Esophagus squamous epithelium (tissue), 5 donors: ENCODE measurements at places on chromosomes 7 and 10.

- no peak for DNase-seq
Measured at GRCh38 chr7:52017802-52018679, 701.4 kb upstream of the COBL start.

GRCh38 chr10:45235798-45236220 is 79.6 kb downstream of the OR13A1 start:
- DNase-seq = no peak

- no peak for DNase-seq
Measured at GRCh38 chr7:47038621-47039020, 543.3 kb downstream of the TNS3 start.

- DNase-seq = no peak
Measured at GRCh38 chr7:82975811-82976468, 186.7 kb downstream of the PCLO start.

GRCh38 chr7:107332488-107333269 is 137.2 kb upstream of the GPR22 start:
- DNase-seq = no peak

- no peak for DNase-seq
Measured at GRCh38 chr10:68253346-68253745, 21.4 kb upstream of the ATOH7 start.

DNA sequence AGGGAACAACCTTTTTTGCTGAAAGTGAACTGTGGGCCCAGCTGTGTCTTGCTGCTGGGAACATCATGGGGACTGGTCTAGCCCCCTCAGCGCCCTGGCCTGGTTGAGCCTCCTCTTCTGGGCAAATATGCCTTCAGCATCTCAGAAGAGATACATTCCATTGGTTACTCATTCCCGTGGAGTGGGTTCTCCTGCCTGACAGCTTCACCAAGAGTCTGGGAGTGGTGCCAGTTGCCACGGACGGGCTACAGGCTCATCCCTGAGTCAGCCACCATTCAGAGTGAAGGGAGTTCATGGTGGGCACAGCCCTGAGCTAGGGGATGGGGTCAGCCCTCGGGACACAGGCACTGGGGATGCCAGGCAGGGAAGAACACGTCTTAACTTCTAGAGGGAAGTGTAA is 81.9 kb downstream of the RAMP3 start:
- no peak for DNase-seq

DNA sequence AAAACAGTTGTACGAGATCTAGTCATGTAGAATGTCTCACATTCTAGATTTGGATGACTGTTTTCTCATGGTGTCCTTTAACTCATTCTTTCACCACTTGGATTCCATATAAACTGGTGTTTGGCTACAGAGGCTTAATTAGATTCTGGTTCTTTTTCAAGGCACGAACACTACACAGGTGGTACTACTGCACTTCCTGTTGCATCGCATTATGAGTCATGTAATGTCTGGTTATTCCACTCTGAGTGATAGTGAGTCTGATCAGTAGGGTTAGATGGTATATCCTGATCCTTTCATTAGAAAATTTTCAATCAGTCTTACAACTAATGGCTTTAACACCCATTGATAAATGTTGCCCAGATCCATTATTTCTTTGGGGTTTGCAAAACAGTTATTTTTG is 11.2 kb upstream of the AKAP9 start:
- no peak for DNase-seq

GRCh38 chr10:99484626-99485581 is 47.8 kb upstream of the NKX2-3 start:
- DNase-seq = no peak

DNA sequence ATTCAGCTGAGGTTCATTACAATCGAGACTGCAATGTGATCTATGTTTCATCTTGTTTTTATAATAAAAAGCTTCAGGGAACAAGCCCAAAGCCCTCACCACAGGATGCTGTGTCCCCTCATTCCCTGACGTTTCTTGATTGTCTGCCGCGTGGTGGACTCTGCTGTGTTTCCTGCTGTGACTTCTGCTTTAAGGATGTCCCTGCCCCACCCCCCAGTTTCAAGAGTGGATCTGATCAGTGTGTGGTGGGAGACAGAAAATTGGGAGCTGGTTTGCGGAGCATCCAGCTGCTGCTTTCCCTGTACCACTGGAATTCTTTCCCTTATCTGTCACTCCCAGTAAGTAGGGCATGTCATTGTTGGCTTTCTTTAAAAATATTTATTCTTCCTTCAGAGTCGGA is 86.2 kb downstream of the CREM start:
- no peak for DNase-seq

GRCh38 chr10:78506614-78507013 is 473.0 kb downstream of the RPS24 start:
- DNase-seq = no peak

DNA sequence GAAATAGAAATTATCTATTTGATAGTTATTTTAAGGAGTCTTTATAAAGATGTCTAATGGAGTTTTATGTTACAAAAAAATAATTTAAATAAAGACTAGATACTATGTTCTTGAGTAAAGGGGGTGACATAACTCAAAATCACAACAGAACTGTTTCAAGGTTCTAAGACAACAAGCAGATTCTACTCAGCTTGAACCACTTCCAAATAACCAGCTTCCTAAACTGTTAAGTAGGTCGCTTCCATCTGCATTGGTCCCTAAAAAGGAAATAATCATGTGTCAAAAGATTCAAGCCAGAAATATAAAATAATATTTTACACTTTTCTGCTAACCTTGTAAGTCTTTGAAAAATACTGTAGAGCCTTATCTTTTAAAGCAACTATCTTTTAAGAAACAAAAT is 14.1 kb downstream of the SEM1 start:
- DNase-seq = no peak

DNA sequence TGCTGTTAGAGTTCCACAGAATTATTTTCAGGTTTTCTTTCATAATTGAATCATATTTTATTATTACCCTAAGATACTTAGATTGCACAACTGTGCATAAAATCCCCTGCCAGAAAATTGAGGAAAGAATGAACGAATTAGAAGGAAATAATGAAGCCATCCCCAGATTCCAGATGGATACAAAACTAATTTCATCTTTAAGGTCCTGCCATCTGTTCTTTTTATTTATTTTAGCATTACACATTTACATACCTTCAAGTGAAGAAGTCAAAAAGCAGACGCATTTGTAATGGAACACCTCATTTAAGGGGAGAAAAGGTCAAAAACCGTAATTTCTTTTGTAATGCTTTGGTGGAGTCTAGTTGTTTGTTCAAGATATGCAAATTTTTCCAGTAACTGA is 77.0 kb upstream of the LRRTM3 start:
- no peak for DNase-seq

DNA sequence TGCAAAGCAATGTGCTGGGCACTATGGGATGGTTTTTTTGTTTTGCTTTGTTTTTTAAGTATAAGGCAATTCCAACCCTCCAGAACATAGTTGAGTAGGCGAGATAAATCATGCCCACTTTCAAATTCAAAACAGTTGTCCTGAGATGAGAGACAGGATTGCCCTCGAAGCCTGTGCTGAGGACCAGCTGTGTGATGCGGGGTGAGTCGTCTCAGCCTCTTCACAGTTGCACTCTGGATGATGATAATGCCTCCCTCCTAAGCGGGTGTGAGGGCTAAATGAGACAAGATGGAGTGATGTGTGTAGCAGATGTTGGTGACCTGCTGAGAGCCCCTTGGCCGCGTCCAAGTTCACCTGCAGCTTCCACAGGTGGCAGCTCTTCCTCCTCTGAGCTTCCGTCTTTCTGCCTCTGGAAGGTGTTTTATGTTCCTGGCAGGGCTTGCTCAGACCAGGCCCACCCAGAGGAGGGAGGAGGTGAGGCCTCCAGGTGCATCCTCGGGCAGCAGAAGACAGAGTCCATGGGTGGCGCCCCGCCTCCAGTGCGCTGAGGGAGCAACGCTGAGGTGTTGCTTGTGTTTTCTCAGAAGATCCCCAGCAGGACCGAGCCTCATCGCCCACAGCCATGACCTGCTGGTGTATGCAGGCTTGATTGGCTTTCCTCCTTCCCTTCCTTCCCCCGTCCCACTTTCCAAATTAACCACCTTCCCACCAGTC is 30.6 kb downstream of the ECHDC3 start:
- no peak for DNase-seq

- no peak for DNase-seq
Measured at GRCh38 chr7:137403353-137403695, 59.8 kb upstream of the PTN start.

DNA sequence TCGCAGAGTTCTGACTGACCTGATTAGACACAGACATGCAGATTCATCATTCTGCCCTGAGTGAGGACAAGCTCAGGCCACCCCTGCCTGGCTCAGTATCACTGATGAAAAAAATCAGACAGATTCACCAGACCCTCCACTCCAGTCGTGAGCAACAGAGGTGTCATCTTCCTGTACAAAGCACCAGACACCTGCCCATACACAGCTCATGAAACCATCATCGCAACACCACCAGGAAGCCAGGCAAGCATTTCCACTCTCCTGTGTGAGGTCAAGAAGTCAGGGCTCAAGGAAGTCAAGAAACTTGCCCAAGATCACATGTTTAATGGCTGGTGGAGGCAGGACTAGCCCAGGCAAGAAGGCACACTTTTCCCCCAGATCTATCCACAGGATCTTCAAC is 163.0 kb downstream of the CALN1 start:
- DNase-seq = no peak

- DNase-seq = no peak
Measured at GRCh38 chr10:18102404-18102803, 37.8 kb upstream of the CACNB2 start.

- DNase-seq = no peak
Measured at GRCh38 chr10:129850790-129851189, 113.3 kb downstream of the EBF3 start.

- no peak for DNase-seq
Measured at GRCh38 chr10:8460626-8461025, 406.1 kb downstream of the GATA3 start.

- DNase-seq = no peak
Measured at GRCh38 chr7:23893176-23893941, 183.3 kb downstream of the STK31 start.

DNA sequence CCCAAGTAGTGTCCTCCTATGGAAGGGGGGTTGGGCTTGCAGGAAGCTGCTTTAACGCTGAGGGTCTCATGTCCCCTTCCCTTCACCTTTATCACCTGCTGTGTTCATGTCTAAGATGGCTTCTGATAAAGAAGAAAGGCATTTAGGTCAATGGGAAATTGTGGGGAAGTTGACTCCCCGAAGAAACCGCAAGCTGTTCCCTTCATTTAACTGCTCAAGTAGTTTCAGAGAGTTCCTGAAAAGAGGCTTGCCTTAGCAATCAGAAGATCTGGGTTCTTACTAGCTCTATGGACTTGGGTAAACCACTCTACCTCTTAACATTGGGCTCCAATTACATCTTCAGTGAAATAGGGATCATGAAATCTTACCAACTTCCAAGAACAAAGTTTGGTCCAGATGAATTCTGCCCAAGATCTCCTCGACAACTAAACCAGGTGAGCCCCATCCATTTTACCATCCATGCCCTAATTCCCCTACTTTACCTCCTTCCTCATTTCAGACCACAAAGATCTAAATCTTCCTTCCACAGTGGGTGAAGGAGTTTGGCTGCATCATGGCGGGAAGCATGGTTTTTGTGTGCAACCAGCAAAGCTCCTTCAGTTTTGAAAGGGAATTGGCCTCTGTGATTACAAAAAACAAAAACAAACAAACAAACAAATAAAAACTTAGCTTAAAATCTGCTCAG is 30.4 kb upstream of the UCN3 start:
- DNase-seq = no peak

DNA sequence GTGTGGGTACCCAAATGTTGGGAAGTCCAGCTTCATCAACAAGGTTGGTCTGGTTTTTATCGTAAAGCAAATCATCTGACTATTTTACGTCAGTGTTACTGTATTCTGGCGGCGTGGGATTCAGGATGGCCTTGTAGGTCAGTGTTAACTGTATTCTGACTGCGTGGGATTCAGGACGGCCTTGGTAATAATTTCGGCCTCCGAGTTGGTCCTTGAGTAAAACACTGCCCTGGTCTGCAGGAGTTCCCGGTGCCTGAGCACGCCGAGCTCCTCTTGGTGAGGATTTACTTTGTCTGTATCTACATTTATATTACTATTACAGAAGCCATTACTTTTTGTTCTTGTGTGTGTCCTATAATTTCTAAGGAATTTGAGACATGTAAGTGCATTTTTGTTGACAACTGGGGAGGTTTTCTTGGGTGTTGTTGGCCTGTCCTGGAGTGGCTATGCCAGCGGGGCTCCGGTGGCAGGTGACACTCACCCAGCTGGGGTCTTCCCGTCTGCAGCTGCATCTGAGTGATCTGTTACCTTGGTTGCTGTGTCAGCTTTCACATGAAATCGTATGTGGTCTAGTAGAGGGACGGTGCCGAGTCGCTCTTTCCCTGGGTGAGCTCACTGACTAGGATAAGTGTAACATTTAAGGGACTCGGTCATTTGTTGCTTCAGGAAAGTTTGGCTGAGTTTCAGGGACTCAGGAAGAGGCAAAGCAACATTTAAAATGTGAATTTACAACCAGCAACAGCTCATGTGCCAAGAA is 9.2 kb downstream of the GTPBP4 start:
- DNase-seq = no peak

DNA sequence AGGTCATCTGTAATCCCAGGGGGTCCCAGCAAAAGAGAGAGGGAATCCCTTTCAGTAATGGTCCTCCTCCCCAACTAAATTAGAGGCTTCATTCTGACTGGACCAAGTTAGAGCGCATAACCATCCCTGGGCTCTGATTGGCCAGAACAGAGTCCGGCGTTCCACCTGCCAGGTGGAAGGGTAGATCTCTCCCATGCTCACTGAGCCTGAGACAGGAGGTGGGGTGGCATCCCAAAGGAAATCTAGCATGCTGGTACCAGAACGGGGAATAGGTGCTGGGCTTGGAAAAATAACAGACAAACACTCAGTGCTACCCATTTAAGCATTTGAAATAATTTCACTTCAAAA is 21.0 kb upstream of the TSPAN33 start:
- DNase-seq = no peak

- DNase-seq = no peak
Measured at GRCh38 chr7:130994378-130995115, 260.5 kb upstream of the KLF14 start.

GRCh38 chr7:22681852-22682657 is 44.9 kb upstream of the IL6 start:
- no peak for DNase-seq

DNA sequence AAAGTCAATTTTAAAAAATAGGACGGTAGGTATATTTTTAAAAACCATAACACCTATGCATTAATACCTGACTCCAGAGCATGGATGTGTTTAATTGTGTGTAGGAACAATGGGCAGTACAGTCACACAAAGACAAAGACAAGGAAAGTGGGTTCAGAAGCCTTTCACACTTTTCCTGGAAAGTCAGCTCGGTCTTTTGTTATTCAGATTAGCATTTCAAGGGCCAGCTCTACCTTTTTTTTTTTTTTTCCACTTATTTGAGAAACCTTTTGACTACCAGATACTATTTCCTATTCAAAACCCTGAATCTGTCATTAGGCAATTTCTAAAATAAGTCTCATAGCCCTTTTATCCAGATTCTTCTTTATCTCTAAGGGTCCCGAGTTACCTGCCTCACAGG is 401.9 kb downstream of the PARD3 start:
- no peak for DNase-seq

DNA sequence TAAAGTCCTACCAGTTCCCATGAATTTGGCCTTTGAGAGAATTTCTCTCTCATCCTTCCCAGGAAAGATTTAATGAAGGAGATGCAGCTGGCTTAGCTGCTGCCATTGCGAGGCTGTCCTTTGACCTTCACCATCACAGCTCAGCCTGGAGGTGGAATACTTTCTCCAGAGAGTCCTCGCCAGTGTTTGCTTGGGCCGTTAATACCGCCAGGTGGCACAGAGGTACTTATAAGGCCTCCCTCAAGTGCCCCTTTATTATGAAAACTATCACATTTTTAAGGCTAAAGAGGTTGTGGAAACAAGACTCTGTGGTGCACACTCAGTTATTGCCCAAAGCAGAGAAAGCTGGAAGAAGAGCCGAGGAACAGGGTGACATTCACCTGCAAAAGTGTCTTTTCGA is 330.6 kb downstream of the CCSER2 start:
- no peak for DNase-seq
